ENCODE measurements at places on chromosomes 2 and 18.

DNA sequence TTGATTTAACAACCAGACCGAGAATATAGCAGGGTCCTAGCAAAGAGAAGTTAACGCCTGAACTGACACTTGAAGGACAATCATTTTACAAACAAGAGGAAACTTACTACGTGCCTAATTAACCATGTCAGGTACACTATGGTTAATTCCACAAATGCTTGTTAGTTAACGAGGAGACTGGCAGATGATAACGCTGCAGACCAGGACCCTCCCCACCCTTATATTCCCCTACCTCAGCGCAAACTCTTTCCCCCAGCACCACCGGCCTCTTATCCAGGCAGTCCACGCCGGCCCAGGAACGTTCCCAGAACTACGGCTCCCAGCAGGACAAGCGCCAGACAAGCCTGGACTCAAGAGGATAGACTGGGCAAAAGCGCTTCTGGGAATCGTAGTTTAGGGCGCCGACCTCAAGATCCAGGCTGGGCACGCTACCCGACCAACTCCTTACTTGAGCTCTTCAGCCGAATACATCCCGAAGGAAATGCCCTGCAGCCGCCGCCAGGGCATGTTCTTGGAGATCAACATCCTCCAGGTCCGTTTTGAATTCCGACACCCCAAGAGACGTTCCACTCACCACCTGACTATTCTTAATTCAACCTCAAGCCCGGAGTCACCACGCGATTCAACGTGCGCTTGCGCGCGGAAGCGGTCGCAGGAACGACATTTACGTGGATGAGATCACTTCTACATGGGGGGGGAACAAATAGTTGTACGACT, at the start of gene POLR1A:
TSS of gene POLR1A (minus strand) at position 635 of the 717 bp plus-strand sequence. CDS start at position 525, 110 bp downstream.
- DNase-seq: peak; percentile 96

GRCh38 chr18:53991202-53991601, 233.3 kb downstream of the MBD2 start:
- peak; percentile 68 for DNase-seq

- no peak for DNase-seq
Observed at GRCh38 chr2:63875559-63876245, 34.0 kb downstream of the UGP2 start.

- DNase-seq: no peak
Observed at GRCh38 chr2:71802556-71802955, 345.1 kb downstream of the CYP26B1 start.

GRCh38 chr2:193668557-193669323, 1474.0 kb upstream of the TMEFF2 start:
- DNase-seq: no peak

DNA sequence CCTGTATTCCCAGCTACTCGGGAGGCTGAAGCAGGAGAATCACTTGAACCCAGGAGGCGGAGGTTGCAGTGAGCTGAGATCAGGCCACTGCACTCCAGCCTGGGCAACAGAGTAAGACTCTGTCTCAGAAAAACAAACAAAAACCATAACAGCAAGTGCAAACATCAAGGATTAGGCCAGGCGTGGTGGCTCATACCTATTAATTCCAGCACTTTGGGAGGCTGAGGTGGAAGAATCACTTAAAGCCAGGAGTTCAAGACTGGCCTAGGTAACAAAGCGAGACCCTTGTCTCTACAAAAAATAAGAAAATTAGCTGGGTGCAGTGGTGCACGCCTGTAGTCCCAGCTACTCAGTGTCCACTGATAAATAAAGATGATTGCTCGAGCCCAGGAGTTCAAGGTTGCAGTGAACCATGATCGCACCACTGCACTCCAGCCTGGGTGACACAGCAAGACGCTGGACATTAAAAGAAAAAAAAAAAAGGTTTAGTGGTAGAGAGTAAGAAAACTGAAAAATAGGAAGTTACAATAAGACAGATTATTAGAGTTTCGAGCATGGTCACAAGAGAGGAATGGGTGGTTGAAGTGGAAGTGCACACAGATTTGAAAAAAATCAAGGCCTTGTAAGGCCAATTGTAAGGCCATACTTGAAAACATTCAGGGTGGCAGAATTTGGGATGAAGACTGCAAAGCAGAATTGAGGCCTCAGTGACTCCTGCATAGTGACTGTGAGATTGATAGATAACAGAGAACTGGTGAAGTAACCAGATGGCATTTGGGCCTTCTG, 6.4 kb upstream of the KCMF1 start:
- DNase-seq: no peak

DNA sequence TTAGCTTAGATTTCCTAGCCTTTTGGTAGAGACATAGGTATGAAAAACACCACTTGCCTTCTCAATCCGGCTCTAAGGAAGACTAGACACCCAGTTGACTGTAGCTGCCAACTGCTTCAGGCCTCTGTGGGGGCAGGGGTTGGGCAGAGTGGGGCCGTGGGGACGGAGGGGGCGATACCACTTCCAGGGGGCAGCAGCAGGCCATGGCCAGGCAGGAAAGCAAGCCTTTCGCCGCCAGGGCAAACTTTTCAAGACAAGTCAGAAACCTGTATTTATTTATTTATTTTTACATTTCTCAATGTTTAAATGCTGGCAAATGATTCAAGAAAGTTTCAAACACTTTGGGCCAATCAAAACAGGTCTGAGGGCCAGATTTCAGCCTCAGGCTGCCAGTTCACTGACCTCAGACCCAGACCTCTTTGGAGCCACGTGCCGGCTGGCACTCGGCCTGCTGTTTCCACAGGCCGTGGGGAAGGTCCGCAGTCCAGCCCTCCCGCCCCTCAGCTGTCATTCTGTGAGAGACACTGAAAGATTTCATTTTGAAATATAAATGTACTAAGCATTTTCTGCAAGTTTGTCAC, 63.8 kb downstream of the MEX3C start:
- no peak for DNase-seq

GRCh38 chr2:126657148-126657635, 1.2 kb downstream of the GYPC start:
- no peak for DNase-seq

DNA sequence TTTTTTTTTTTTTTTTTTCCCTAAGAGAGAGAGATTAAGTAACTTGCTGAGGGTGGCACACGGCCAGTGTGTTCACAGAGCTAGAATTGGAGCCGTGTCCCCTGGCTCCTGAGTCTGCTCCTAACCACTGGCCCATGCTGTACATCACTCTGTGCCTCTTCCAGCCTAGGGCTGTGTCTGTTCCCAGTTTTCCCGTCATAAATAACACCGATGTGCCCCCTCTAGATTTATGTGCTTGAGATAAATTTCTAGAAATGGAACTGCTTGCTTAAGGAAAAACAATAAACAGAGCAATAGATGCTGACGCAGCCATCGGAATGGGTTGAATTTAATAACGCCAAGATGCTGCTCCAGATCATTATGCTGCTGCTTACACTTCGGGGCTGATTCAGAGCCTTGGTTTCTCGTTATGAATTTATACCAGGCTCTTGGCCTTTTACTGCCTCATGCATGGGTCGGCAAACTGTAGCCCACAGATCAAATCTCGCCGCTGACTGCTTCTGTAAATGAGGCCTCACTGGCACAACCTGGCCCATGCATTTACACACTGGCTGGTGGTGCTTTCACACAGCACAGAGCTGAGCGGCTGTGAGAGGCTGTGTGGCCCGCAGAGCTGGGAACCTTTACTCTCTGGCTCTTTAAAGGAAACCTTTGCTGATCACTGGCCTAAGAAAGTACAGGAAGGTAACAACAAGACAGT, 58.1 kb downstream of the NDUFA10 start:
- no peak for DNase-seq

GRCh38 chr2:196403471-196403870, 232.1 kb upstream of the STK17B start:
- no peak for DNase-seq

- DNase-seq: no peak
Observed at GRCh38 chr2:20191714-20192569, 33.0 kb downstream of the SDC1 start.

- DNase-seq: peak; percentile 47
Observed at GRCh38 chr2:105977212-105977611, 216.9 kb downstream of the UXS1 start.

- DNase-seq: no peak
Observed at GRCh38 chr2:148893906-148894305, 18.9 kb downstream of the KIF5C start.

DNA sequence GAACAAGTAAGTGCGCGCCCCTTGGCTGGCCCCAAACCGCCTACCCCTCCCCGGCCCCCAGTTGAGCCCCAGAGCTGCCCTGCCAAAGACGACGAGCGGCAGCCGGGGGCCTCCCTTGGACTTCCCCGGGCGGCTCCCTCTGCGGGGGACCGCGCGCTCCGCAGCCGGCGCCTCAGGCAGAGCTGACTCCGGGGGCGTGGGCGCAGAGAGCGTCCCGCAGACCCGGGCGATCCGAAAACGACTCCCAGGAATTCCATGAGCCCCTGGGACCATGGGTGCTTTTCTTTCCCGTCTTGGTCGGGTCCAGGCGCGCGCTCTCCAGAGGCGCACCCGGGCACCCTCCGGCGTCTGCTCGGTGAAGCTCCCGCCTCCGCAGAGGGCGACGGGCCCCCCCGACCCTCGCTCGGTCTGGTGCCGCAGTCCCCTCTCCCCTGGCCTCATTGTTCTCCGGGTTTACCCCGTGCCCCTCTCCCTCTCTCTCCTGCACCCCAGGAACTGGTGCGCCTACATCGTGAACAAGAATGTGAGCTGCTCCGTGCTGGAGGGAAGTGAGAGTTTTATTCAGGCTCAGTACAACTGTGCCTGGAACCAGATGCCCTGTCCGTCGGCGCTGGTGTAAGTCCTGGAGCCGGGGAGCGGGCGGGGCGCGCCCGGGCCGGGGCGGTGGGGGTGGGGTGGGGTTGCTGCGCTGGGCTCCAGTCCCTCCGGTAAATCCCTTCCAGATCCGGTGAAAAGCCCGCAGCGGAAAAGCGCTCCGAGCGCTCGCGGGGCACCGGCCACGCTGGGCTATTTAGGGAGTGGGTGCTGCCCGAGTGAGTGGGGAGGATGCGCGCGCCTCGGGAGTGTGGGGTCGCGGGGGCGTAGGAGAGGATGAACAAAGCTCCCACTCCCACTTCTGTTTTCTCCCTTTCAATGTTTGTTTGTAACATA, 776 bp downstream of the EMILIN2 start:
- DNase-seq: peak; percentile 14

DNA sequence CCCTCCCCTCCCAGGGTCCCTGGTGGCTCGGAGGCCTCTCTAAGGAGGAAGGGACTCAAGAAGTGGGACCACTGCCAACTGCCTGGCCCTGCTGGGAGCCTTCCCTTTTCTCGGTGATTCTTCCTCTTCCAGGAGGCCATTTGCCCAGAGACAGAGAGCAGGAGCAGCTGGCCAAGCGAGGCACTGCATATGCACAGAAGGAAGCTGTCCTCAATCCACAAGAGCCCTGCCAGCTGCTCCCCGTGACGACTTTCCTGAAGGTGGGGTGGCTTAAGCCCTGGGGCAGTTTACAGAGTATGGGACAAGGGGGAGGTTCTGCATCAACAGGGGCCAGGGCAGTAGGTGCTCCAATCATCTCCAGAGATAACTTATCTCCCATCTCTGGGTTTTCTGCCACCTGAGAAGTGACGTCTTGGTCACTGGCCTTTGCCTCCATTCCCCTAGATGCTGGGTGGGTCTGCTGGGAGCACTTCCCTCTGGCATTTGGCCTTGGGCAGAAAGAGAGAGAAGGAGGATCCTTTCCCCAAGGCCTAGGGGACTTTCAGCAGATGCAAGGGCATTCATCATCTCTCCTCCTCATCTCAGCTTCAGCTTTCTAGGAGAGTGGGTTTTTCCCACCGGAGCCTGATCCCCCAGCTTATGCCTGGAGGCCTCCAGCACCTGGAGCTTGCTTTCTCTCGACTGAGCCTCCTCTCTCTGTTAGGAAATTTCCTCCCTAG, 28.5 kb downstream of the CIB4 start:
- no peak for DNase-seq

Data from myocyte (in vitro differentiated cells).